Endothelial cell of umbilical vein (primary cell): ENCODE measurements at places on chromosomes 13 and 19.

DNA sequence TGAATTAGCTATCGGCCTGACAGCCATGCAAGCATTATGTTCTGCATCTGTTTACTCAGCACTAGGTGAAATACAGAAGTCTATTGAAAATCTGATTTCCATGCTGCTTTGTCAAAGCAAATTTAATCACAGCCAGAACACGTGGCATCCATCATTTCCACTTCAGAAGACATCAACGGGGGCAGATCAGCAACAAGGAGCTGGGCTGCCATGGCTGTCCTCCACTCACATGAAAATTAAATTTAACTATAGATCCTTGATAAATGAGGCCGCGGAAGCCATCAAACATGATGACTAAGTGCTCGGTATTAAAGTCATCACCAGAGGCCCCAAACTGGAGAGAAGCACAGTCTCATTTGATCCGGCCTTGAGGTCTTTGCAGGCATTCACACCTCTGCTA is 443.5 kb downstream of the HS6ST3 start:
- H3K4me3 ChIP-seq = no peak overlapping the region
- H3K36me3 ChIP-seq = no peaks in the 10 kb centered on the region
- no peaks in the 10 kb centered on the region for H3K4me1 ChIP-seq
- H3K27me3 ChIP-seq = no peaks in the 10 kb centered on the region

DNA sequence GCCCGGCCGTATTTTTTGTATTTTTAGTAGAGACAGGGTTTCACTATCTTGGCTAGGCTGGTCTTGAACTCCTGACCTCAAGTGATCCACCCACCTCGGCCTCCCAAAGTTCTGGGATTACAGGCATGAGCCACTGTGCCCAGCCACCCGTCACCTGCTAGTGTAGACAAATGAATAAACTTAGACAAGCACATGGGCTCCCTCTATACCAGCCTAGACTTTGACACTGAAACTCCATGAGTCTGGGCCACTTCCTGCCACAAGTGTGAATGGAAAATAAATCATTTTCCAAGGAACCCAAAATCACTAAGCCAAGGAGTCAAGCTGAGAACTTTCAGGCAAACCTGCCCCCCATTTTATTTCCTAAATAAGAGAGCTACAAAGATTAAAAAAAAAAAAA is 27.0 kb upstream of the TPT1 start:
- H3K27ac ChIP-seq = no peak overlapping the region
- H3K27me3 ChIP-seq = no peaks in the 10 kb centered on the region
- no peak for DNase-seq
- H3K4me1 ChIP-seq = peaks cover 15% of the 10 kb centered on the region

DNA sequence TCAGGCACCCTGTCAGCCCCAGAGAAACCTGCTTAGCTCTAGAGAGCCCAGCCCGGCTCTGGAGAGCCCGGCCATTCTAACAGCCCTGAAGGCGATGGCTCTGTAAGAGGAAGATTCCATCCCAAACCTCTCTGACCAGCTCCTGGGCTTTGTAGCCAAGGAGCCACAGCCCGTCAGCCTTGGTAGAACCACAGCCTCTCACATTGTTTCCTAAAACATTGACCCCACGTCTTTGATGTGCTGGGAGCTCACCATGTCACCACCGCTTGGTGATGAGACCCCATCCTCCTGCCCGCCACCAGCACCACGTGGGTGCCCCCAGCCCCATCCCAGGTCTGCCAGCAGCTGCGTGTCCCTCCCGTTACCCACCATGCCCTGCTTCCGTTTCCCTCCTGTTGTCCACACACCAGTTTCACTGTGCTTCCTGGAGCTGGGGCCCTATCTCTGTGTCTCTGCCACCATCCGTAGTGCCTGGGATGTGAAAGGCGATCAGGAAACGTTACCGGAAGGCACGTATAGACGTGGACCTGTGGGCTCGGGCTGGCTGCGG is 94.2 kb upstream of the MCF2L start:
- H3K27me3 ChIP-seq = no peaks in the 10 kb centered on the region
- H3K36me3 ChIP-seq = peaks cover 5% of the 10 kb centered on the region
- no peak overlapping the region for H3K27ac ChIP-seq

- H3K27me3 ChIP-seq = no peaks in the 10 kb centered on the region
- peaks cover 14% of the 10 kb centered on the region for H3K4me1 ChIP-seq
- H3K4me3 ChIP-seq = no peak overlapping the region
- no peak overlapping the region for H3K27ac ChIP-seq
- H3K36me3 ChIP-seq = no peaks in the 10 kb centered on the region
These were observed 1.2 kb downstream of the GTPBP3 start for GRCh38 chr19:17338433-17339078.

DNA sequence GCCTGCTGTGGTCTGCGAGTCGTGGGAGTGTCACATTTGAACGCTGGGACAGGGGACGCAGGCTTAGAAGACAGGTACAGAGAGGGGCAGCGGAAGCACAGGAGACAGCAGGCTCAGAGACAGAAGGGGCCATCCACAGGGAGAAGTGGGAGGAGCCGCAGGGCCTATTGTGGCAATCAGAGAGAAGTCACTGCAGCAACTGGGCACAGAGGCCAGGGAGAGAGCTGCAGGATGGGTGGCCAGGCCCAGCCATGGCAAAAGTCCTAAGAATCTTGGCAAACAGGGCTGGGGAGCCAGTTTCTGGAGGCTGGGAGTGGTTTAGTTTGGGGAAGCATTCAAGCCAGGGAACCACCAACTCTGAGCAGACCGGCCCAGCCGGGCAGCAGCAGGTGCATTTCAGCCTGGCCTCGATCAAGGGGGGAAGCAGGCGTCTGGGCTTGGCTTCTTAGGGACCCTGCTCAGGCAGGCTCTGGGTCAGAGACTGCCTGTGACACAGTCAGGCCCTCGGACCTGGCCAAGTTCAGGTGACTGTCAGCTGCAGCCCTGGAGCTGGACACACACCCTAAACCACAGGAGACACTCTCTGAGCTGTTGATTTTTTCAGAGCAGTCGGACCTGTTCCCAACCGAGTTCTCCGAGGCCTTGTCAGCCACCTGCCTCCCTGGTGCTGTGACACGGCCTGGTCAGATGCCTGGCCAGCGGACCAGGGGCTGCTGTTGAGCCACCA is 11.8 kb downstream of the SH3GL1 start:
- no peaks in the 10 kb centered on the region for H3K27me3 ChIP-seq
- H3K36me3 ChIP-seq = peaks cover 18% of the 10 kb centered on the region
- no peak for DNase-seq

GRCh38 chr19:19098703-19099632 is 35.2 kb downstream of the SLC25A42 start:
- no peak for DNase-seq
- no peaks in the 10 kb centered on the region for H3K4me1 ChIP-seq
- no peak overlapping the region for H3K4me3 ChIP-seq
- H3K27ac ChIP-seq = no peak overlapping the region

DNA sequence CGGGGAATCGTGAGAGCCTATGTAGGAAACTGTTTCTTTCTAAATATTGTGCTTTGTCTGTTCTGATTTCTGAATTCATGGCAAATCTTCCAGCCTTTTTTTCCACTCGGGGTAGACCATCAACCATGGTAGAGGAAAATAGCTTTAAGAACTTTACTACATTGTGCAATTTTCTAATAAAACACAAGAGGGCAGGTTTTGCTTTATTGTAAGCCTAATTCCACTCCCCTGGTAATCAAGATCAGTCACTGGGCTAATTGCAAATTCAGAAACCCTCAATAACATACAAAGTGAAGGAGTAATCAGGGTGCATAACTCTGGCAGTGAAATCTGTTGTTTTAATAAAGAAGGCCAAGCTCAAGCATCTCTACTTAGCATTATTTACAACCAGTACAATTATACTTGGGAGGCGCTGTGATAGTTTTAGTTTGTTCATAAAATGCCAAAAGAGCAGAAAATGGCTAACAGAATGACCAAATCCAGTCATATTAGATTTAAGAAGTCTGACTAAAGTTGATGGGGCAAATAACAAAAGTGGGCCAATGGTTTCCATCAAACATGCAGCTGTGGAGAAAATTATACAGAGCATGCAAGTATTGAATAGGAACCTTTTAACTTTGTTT is 43.8 kb downstream of the DCT start:
- H3K4me3 ChIP-seq = no peak overlapping the region
- H3K4me1 ChIP-seq = no peaks in the 10 kb centered on the region
- H3K36me3 ChIP-seq = no peaks in the 10 kb centered on the region

GRCh38 chr13:98468361-98468760 is 108.5 kb downstream of the STK24 start:
- H3K27me3 ChIP-seq = no peaks in the 10 kb centered on the region
- no peak for DNase-seq
- H3K4me1 ChIP-seq = no peaks in the 10 kb centered on the region
- no peak overlapping the region for H3K27ac ChIP-seq

DNA sequence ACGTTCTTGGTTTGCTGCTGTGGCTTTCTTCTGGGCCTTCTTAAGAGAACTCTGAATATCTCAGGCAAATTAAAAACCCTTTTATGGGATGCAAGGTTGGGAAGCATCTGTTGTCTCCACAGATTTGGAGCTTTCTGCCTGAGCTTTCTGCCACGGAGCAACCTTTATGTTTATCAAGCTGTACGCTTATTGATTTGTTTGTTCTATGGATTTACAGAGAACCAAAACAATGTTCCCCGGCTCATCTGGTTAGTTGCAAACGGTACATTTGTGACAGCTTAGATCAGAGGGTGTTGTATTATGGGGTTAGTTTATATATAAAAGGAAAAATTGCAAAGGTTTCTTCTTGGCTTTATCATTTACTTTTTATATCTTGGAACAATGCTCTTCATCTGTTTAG is 479.6 kb downstream of the DIAPH3 start:
- H3K4me3 ChIP-seq = no peak overlapping the region
- no peak overlapping the region for H3K27ac ChIP-seq
- H3K27me3 ChIP-seq = no peaks in the 10 kb centered on the region
- no peaks in the 10 kb centered on the region for H3K4me1 ChIP-seq
- DNase-seq = no peak
- H3K36me3 ChIP-seq = no peaks in the 10 kb centered on the region

DNA sequence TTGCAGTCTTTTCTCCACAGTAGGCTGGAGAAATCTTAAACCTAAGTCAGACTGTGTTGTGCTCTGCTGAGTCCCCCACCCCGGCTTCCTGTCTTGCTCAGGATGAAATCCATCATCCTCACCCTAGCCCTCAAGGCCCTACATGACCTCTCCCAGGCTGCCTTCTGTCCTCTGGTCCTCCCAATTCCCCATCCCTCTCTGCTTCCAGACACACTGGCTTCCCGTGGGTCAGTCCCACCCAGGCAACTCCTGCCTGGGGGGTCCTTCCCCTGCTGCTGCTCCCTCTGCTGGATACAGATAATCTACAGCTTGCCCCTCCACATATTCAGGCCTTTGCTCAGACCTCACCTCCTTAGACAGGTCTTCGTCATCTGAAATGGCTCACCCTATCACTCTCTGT is 18.4 kb upstream of the CBY2 start:
- no peaks in the 10 kb centered on the region for H3K4me1 ChIP-seq
- peaks cover 3% of the 10 kb centered on the region for H3K27me3 ChIP-seq
- H3K27ac ChIP-seq = no peak overlapping the region
- no peak overlapping the region for H3K4me3 ChIP-seq
- no peaks in the 10 kb centered on the region for H3K36me3 ChIP-seq
- DNase-seq = no peak

DNA sequence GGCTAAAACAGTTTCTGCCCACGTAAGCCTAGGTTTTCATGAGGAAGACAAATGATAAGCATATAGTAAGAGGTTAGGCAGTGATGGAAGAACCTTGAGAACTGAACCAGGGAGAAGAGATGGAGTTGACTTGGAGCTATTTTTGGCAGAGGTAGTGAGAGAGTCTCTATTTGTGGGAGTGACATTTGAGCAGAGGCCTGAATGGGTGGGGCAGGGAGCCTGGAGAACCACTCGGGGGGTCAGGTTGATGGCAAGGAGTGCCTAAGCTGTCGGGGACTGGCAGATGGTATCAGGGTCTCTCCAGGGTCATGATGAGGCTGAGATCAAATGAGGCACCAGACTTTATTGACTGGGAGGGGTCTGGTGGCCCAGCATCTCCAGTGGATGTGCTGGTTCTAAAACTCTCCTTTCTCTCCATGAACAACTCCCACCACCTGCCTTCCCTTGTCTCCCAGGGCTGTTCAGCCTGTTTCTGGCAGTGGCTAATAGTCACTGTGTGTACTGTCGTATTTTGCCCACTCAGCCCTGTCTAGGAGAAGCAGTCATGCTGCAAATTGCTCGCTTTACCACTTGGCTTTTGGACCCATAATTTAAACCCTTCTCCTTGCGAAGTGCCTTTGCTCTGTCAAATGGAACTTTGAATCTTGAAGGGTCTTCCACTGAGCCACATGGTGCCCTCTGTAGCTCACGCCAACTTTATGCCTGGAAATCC is 3.6 kb downstream of the MAU2 start:
- H3K4me3 ChIP-seq = no peak overlapping the region
- no peak overlapping the region for H3K27ac ChIP-seq
- H3K36me3 ChIP-seq = peaks cover 7% of the 10 kb centered on the region
- no peaks in the 10 kb centered on the region for H3K27me3 ChIP-seq
- peaks cover 19% of the 10 kb centered on the region for H3K4me1 ChIP-seq

DNA sequence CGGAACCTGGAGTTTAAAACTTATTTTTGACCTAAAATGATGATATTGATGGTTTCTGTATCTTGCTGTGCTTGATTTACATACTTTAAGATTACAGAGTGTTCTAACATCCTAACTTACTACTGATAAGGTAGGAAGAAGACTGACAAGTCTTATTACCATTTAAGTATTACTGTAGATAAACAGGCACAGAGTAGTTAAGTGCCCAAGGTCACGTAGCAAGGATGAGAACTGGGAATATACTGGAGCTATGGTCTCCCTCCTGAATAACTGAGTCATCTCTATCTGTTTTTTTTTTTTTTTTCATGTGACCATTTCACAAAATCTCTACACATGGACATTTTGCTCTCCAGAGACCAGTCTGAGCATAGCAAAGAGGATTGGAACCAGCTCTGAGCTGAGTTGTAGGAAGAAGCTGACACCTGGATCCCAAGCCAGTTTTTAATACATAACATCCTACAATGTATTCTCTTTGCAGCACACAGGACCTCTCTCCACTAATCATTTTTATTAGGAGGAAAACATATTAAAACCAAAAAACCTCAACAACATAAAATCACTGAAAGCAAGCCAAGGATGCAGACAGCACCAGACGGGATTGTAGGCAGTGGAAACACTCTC is 173.5 kb downstream of the DNAJC15 start:
- no peaks in the 10 kb centered on the region for H3K36me3 ChIP-seq
- H3K27ac ChIP-seq = no peak overlapping the region

- no peaks in the 10 kb centered on the region for H3K36me3 ChIP-seq
- H3K27ac ChIP-seq = no peak overlapping the region
- no peaks in the 10 kb centered on the region for H3K27me3 ChIP-seq
- no peak overlapping the region for H3K4me3 ChIP-seq
- peak; percentile 39 for DNase-seq
These were observed 4.1 kb downstream of the ATP11A start for GRCh38 chr13:112693831-112694497.

- H3K27ac ChIP-seq = no peak overlapping the region
- no peaks in the 10 kb centered on the region for H3K4me1 ChIP-seq
- no peak overlapping the region for H3K4me3 ChIP-seq
- no peaks in the 10 kb centered on the region for H3K27me3 ChIP-seq
- H3K36me3 ChIP-seq = no peaks in the 10 kb centered on the region
- no peak for DNase-seq
These were observed 513.6 kb downstream of the PCDH9 start for GRCh38 chr13:66716538-66716937.
